Suppressor macrophage treated with lipopolysaccharide for 1 hour (primary cell): ENCODE measurements at places on chromosomes 3 and 15.

GRCh38 chr3:63192248-63192647 lies 85.9 kb upstream of the SYNPR start:
- no peak for DNase-seq

DNA sequence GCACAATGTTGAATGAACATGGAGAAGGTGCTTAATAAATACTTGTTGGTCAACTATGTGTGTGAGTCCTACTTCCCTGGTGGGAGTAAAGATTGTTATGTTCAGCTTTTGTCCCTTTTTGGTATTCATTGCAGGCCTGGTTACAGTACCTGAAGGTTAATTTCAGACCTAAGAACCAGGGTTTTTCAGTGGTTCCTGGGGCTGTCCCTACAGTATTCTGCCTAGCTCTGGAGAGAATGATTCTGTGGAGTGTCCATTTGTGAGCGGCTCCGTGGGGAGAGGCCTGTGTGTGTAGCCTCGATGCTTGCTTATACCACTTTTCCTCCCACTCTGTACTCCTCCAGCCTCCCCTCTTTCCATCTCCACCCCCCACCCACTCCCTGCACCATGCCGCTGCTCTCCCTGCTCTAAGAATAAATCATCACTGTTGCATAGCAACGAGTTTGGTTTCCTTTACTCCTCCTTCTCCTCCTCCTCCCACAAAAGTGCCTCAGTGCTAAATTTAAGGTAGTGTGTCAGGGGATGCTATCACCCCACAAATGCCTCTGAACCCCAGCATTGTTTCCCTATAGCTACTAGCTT lies 150.6 kb upstream of the ROPN1 start:
- peak; percentile 7 for DNase-seq

DNA sequence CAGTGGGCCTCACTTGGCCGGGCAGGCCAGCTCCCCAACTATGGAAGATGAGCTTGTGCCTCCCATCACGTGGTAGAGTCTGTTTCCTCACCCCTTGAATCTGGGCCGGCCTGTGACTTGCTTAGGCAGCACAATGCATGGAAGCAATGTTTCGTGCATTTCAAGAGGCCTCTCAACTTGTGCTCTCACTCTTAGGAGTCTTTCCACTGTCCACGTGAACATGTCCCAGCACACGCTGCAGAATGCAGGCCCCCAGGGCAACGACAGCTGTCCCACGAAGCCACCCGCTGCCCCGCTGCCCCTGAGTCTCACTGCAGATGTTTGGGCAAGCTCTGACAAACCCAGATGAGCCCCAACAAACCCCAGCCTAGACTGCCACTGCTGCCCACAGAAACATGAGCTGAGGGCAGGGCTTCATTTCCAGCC lies 27.2 kb upstream of the SLC41A3 start:
- no peak for DNase-seq

DNA sequence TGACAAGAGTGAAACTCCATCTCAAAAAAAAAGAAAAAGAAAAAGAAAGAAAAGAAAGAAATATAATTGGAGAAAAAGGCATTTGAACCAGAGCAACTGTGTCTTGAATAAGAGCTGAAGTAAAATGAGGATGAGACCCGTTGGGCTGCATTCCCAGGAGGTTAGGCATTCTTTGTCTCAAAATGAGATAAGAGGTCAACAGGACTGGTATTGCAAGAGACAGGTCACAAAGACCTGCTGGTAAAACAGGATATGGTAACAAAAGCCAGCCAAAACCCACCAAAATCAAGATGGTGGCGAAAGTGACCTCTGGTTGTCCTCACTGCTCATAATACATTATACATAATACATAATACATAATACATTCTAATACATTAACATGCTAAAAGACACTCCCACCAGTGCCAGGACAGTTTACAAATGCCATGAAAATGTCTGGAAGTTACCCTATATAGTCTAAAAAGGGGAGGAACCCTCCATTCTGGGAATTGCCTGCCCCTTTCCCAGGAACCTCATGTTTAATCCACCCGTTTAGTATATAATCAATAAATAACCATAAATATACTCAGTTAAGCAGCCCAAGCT lies 8.6 kb upstream of the TIPIN start:
- no peak for DNase-seq

GRCh38 chr3:59531066-59531745 lies 481.4 kb upstream of the CFAP20DC start:
- no peak for DNase-seq

DNA sequence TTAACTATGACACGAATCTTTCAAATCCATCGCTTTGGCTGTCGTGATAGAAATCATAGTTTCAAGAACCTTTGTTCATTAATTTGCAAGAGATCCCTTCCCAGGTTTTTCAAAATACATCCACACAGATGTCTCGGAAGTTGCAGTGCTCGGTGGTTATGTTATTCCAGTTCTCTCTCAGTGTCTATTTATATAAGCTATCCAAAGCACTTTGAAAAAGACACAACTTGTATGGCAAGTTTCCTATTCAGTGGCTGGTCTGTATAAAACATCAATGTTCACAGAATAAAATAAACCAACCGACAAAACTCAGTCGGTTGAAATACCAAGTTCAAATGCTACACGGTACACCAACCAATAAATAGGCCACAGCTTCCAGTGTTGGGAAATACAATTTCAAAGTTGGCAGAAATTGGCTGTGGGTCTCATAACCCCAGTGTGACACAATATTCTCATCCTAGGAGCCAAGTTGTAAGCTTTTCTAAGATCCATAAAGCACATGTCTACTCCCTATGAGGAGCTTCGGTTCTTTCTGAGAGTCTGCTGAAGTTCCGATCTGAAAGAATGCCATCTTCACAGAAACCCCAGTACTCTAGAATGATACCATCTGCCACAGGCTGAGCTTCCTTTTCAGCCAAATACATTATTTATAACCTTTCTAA lies 23.7 kb downstream of the SATB1 start:
- DNase-seq = no peak

DNA sequence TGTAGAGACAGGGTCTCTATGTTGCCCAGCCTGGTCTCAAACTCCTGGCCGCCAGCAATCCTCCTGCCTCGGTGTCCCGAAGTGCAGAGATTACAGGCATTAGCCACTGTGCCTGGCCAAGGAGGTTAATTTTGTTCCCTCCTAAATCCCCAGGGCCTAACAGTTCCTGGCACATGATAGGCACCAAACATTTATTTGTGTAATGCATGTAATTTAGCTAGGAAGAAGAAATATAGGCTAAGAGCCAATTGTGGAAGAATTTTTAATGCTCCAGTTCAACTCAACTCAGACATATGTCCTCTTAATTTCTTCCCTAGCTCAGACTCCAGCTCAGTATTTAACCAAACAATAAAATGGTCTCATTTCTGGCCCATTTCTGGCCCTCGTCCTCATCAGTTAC lies 7.7 kb upstream of the ZNF592 start:
- DNase-seq = no peak

DNA sequence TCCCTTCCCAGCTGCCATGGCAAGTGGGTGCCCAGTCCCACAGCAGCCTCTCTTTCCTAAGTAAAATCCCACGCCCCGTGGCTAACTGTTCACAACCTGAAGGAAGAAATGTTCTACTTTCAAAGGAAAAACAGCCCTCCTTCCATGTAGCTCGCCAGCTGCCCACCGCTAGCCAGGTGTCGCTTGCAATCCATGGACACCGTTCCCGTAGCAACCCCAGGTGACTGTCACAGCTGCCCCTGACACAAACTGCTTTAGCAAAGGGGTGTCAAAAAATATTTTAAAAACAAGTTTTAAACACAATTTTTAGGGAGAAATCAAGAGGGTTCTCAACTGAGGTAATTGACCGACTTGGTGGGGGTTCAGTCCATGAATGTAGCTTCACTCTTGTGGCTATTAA lies 21.0 kb upstream of the CGNL1 start:
- no peak for DNase-seq

GRCh38 chr15:69729167-69729748 lies 276.6 kb downstream of the RPLP1 start:
- DNase-seq = peak; percentile 67

DNA sequence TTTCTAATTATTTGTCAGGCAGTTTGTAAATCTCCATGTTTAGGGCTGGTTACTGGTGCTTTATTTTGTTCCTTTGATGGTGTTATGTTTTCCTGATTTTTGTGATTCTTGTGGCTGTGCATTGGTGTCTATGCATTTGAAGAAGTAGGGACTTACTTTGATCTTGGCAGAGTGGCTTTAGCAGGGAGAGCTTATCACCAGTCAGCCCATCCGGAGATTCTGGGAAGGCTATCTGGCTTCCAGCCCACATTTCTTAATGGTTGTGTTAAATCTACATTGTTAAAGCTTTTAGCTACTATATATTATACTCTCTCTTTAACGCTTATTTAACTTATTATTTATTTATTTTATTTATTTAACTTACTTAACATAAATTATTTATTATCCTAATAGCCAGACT lies 35.1 kb downstream of the FBXL2 start:
- no peak for DNase-seq

DNA sequence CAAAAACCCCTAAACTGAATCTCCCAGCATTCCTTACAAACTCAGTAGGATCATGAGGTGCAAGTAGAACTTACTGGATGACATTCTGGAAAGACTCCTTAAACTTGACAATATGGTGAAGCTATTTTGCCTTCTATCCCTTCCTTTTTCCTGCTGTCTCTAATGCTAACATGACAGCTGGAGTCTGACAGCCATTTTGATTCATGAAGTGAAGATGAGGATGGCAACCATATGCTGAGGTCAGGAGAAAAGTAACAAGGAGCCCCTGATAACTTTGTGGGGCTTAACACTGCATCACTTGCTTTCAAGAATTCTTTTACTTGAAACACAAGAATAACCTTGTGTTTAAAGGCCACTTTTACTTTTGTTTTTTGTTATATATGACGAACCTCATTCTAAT lies 15.0 kb upstream of the NEK10 start:
- DNase-seq = no peak

GRCh38 chr3:49498648-49499047 lies 28.6 kb downstream of the DAG1 start:
- no peak for DNase-seq

- no peak for DNase-seq
Measured at GRCh38 chr15:57477736-57478522, 101.6 kb downstream of the CGNL1 start.

DNA sequence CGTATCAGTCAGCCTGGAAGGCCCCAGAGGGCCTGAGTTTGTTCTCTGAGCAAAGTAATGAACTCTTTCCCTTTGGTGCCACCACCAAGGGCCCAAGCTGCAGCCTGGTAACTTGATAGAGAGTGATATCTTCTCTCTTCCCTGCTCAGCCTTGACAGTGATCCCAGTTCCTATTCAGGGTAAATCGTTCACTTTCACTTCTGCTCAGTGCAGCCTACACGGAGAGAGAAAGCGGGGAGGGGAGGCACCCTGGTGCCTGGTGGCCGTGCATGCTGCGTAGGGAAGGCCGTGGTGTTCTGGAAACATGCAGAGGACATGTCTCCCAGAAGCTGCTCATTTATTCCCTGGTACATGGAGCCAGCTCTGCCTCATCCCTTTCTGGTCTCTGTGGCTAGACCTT lies 54.9 kb downstream of the KIF9 start:
- DNase-seq = peak; percentile 77

GRCh38 chr3:52453496-52454249 lies at the start of gene TNNC1:
TSS of gene TNNC1 (minus strand) at chr3:52454041. CDS start at chr3:52454015, 26 bp downstream.
- DNase-seq = no peak

GRCh38 chr15:89150762-89151664 lies 62.8 kb downstream of the ABHD2 start:
- peak; percentile 33 for DNase-seq

DNA sequence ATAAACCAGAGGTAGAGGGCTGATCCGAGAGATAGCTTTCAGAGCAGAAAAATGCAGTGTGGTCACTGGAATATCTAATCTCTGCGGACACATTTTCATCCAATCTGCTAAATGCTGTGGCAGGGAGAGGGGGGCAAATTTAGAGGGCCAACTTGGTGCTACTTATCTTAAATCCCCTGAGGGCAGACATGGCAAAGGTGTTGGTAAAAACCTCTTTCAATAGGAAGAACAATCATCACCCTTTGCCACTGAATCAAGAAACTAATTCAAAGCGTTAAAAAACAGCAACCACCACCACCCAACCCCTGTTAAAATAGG lies 152.9 kb downstream of the MECOM start:
- no peak for DNase-seq

DNA sequence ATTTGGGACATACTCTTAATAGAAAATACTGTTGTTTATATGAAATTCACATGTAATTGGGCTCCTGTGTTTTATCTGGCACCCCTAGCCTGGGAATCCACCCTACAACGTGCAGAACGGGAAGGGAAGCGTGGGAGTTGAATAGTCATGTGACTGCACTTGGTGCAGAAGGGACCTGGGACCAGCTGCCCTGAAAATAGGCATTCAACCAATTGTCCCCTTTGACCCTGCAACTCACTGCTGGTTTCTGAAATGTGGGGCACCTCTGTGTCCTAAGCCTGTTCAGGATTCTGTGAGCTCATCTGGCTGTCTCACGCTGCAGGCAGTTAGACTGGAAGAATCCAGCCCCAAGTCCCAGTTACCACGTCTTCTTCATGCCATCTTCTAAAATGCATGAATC lies 79.7 kb downstream of the CACNA2D3 start:
- DNase-seq = no peak

- no peak for DNase-seq
Measured at GRCh38 chr15:89187986-89188514, 33.3 kb downstream of the RLBP1 start.

GRCh38 chr3:47342151-47342550 lies 38.7 kb upstream of the PTPN23 start:
- DNase-seq = no peak

- no peak for DNase-seq
Measured at GRCh38 chr15:88802250-88802990, 816 bp upstream of the ACAN start.

- no peak for DNase-seq
Measured at GRCh38 chr15:89848970-89849292, 34.3 kb upstream of the ANPEP start.

- DNase-seq = no peak
Measured at GRCh38 chr15:35738370-35738769, 192.4 kb upstream of the DPH6 start.

- DNase-seq = no peak
Measured at GRCh38 chr15:56074481-56075265, 81.3 kb upstream of the NEDD4 start.

GRCh38 chr3:76566211-76566534 lies 473.7 kb upstream of the ROBO2 start:
- DNase-seq = no peak

GRCh38 chr3:16332904-16333426 lies 68.0 kb downstream of the OXNAD1 start:
- DNase-seq = no peak

DNA sequence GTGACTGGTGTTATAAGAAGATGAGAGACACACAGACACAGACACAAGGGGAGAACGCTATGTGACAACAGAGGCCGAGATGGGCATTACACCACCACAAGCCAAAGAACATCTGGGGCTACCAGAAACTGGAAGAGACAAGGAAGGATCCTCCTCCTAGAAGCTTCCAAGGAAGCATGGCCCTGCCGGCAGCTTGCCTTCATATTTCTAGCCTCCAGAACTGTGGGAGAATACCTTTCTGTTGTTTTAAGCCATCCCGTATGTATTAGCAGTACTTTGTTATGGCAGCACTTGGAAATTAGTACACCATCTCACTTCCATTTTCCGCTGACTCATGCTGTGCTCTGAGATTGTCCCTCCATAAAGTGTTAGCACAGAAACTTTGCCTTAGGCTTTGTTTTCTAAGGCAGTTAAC lies 38.7 kb upstream of the CA12 start:
- no peak for DNase-seq

- no peak for DNase-seq
Measured at GRCh38 chr3:195116407-195117185, 154.4 kb downstream of the XXYLT1 start.

GRCh38 chr3:1953536-1953935 lies 145.1 kb upstream of the CNTN4 start:
- DNase-seq = no peak

GRCh38 chr3:119939077-119939476 lies 155.2 kb downstream of the GSK3B start:
- DNase-seq = no peak

- DNase-seq = no peak
Measured at GRCh38 chr15:43406189-43406588, 35.3 kb downstream of the TUBGCP4 start.
